ENCODE measurements at places on chromosomes 13 and 19.

GRCh38 chr19:11246941-11247340 is 7.5 kb downstream of the ANGPTL8 start:
- no peak for DNase-seq

GRCh38 chr13:102510072-102510471 is 86.7 kb upstream of the TPP2 start:
- DNase-seq: no peak

DNA sequence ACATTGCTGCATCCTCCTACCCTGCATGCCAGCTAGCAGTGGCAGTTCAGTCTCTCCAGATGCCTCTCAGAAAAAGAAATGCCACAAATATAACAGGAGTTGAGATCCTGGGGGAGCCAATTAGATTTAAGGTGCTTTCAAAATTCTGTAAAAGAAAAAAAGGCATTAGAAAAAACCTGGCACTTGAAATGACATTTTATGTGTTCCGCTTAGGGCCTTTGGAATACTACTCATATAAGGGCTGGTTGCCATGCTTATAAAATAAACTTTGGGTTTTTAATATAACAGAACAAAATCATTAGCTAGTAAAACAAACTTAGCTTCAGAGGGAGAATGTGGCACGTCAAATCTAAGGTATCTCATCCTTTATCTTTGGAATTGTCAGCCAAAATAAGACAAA is 104.1 kb downstream of the ENOX1 start:
- no peak for DNase-seq

DNA sequence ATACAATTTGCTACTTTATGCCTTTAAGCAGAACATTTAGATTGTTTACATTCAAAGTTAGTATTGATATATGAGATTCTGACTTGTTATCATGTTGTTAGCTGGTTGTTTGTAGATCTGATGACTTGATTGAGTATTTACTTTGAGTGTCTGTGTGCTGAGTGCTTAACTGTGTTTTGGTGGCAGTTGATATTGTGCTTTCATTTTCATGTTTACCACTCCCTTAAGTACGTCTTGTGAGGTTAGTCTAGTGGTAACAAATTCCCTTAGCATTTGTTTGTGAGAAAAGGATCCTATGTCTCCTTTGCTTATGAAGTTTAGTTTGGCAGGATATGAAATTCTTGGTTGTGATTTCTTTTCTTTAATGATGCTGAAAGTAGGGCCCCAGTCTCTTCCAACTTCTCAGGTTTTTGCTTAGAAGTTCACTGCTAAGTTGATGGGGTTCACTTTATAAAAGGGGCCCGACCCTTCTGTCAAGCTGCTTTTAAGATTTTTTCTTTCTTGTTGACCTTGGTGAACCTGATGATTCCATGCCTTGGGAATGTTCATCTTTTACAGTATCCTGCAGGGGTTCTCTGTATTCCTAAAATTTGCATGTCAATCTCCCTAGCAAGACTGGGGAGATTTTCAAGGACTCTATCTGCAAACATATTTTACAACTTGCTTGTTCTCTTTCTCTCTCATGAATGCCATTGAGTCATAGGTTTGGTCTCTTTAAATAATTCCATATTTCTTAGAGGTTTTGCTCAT is 1095.4 kb upstream of the PCDH20 start:
- no peak for DNase-seq

GRCh38 chr13:29561918-29562317 is 33.6 kb downstream of the SLC7A1 start:
- DNase-seq: no peak

GRCh38 chr19:46610851-46611770 is 10.0 kb downstream of the CALM3 start:
- DNase-seq: no peak

GRCh38 chr13:19910336-19911072 is 47.1 kb upstream of the ZMYM5 start:
- DNase-seq: no peak

DNA sequence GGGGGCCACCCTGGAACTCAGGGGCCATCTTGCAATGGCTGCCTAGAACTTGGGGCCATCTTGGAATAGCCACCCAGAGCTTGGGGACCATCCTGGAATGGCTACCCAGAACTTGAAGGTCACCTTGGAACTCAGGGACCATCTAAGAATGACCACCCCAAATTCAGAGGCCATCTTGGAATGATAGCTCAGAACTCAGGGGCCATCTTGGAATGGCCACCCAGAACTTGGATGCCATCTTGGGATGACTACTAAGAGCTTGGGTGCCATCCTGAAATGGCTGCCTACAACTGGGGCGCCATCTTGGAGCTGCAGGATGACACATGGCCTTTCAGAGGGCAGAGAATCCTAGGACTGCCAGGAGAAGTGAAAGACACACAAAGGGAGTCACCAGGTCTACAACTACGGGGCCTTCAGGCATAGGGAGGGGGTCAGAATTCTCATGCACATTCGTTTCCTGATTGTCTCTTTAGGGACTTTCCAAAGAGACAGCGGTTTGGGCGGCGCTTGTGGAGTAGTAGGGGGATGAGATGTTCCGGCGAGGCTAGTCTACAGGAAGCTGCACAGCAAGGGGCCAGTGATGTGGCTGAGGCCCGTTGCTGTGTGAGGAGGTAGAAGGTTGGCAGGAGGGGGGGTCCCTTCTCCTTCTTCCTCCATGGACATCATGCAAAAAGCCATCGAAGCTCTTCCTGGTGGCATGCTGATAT is 125.0 kb downstream of the IER2 start:
- DNase-seq: no peak

DNA sequence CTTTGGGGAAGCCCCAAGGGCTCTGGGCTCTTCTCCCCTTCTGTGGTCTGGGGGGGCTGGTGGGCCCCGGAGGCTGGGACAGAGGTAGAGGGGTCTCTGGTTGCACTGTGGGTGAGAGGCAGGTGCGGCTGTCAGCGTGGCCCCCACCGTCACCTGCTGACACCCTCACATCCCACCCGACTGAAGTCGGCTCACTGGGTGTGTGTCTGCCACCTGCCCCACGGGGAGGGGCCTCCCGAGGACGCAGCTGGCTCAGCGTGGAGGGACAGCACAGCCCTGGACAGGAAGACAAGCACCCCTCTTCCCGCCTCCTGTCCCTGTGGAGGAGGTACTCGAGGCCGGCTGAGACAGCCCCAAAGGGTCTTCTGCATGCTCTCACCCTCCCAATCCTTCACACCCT is 2.2 kb upstream of the TMEM86B start:
- DNase-seq: no peak

- no peak for DNase-seq
Observed at GRCh38 chr13:42878721-42879120, 97.3 kb downstream of the FAM216B start.

DNA sequence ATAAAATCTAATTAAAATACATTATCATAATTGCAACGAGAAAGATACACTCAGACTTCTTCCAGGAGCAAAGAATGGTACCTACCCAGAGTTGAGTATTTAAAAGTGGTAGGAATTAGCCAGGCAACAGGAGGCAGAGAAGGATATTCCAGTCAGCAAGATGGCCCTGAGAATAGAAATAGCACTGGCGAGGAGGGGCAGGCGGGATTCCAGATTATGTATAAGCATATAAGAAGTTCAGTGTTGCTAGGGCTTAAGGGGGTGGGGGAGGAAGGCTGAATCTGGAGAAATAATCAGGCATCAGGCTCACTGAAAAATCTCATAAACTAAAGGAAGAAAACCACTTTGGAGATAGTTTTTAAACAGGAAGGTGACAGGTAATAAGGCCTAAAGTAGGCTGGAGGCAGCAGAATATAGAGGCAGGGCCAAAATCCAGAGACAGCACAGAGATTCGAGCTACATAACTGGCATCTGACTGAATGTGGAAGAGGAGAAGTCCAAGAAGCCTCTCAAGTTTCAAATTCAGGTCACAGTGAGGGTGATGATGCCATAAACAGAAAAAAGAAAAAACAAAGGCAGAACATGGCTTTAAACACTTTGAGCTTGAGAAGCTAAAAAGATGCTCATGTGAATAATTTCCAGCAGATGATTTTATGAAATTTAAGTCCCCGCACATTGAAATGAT is 7.5 kb downstream of the KPNA3 start:
- DNase-seq: no peak

DNA sequence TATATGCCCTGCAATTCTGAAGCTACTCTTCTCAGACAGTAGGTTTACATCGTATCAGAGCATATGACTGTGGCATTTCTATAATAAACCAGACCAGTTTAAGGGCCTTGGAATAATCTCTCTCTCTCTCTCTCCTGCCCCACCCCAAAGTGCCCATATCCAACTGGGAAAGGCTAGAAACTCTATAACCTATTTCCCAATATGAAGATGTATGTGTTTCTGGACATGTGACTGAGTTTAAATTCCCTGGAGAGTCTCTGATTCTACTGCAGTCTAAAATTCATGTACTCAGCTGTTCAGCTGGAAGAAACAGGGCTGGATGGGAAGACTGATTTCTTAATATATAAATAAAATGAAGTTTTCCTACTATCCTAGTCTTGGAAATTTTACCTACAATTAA is 91.9 kb upstream of the MBNL2 start:
- DNase-seq: no peak

- DNase-seq: no peak
Observed at GRCh38 chr19:13366529-13367143, 139.6 kb downstream of the CACNA1A start.

- DNase-seq: no peak
Observed at GRCh38 chr13:113080901-113081521, 24.6 kb upstream of the F7 start.

- no peak for DNase-seq
Observed at GRCh38 chr19:30060531-30061222, 118.6 kb downstream of the URI1 start.

GRCh38 chr13:104327211-104327610 is 1261.0 kb upstream of the SLC10A2 start:
- no peak for DNase-seq

GRCh38 chr19:37564624-37565369 is 29.8 kb downstream of the ZNF571 start:
- DNase-seq: no peak

DNA sequence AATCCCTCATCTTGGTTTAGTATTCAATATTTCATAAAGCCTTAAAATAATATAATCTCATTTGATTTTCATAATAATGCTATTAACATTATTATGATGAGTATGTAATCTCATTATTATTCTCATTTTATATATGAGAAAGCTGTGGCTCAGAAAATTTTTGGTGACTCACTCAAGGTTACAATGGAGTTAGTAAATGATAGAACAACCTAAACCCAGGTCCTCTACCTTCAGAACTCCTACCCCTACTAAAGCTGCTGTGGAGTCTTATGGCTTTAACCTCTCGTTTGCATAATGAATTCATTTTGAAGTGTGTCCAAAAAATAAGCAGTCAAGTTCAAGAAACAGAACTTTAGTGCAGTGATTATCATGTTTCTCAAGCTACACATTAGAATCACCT is 226.3 kb downstream of the TBC1D4 start:
- no peak for DNase-seq

- DNase-seq: no peak
Observed at GRCh38 chr13:99663185-99663825, 162.0 kb downstream of the TM9SF2 start.

DNA sequence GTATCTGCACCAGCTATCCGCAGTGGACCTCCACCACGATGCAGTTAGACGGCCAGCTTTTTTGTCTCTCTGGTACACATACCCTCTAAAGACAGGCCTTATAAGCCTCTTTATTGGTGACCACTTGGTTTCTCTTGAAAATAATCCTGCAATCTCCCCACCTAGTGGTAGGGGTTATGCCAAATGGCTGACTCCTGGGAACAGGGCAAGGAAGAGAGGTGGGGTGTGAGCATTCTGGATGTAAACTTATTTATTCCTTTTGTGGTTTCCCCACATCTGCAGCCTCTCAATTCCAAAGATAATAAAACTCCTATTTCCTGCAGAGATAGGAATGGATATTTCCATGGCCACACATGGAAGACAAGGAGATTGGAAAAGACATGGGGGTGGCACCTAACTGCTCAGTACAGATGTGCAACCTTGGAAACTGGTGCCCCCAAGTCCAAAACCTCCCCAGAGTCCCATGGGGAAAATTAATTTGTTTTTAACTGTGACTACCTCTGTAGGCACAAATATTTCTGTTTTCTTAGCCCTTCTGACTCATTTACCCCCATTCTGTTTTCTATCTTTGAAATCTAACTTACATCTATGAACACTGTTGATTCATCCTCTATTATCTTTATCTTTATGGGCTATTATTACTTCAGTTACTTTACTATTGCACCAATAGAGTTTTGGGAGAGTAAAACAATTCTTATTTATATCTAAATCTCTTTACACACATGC is 112.7 kb upstream of the TSHZ3 start:
- DNase-seq: no peak

GRCh38 chr19:2408247-2408646 is 19.1 kb downstream of the TIMM13 start:
- no peak for DNase-seq

DNA sequence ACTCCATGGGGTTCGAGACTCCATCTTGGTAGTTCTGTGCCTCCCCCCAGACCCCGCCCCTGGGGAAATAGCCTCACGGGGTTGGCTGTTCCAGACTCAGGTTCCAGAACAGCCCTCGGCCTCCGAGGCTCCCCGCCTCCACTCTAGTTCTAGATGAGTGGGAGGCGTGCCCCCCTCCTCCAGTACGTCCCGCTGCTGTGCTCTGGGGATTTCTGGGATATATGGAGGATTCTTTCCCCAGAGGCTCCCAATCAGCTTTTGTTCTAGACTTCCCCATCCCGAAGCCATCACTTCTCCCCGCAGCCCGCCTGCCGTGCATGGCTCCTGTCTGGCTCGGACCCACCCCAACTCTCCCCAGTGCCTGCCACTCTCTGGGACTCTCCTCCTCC is 1.9 kb upstream of the CACNG7 start:
- no peak for DNase-seq

GRCh38 chr13:97512732-97513131 is 78.8 kb downstream of the RAP2A start:
- no peak for DNase-seq

DNA sequence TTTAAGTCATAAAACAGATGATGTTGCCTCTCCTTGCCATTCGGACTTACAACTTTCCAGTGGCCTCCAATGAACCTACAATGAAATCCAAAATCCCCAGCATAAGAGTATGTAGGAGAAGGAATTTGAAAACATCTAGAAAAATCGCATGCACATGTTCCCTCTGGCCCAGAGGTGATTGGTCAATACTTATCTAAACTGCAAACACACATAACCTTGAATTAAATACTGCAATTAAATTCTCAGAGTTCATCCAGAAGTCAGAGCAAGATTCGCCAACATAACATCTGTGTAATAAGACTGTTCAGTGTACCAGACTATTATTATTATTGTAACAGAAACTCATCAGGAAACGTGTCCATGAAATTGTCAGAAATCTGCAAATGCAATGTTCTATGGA is 82.2 kb upstream of the USP29 start:
- DNase-seq: no peak
